Caco-2 (cell line): ENCODE measurements at places on chromosomes 11 and 22. TPM values are rescaled to one million over a fixed set of nuclear protein-coding genes. Genes with fewer than 3 reads are reported as not detected.

DNA sequence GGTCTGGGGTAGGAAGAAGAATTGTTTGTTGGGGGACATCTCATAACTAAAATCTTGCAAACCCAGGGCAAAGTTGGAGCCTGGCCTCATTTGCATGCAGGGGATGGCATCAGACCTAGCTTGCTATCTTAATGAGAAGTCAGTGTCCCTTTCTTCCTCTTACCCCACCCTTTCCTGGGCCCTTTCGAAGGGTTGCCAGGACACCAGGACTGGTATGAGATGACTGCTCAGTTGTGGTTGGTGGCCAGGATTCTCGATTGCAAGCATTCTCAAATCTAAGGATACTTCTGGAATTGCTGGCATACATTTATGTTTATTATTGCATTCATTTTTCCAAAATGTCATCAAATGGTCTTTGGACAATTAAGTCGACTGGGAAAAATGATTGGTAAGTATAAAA lies 131.0 kb downstream of the SLC1A2 start:
- no peak for DNase-seq

DNA sequence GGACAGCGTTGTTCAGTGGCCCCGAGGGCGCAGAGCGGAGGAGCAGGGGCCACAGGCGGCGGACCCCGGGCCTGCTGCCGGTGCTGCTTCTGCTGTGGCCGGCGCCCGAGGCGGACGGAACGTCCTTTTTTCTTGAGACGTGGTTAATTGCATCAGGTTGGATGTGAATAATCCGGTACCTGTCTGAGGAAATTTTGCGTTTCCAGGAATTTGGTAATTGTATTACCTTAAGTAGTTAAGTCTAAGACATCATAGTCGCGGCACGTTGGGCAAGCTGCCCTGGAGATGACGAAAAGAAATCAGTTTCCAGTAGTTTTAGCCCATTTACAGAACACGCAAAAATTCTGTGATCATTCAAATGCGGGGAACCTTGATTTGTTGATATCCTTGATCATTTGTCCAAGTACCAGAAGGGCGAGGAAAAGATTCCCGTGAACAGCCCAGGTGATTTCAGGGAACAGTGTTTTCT lies 789 bp downstream of the SPECC1L start:
- no peak for DNase-seq

DNA sequence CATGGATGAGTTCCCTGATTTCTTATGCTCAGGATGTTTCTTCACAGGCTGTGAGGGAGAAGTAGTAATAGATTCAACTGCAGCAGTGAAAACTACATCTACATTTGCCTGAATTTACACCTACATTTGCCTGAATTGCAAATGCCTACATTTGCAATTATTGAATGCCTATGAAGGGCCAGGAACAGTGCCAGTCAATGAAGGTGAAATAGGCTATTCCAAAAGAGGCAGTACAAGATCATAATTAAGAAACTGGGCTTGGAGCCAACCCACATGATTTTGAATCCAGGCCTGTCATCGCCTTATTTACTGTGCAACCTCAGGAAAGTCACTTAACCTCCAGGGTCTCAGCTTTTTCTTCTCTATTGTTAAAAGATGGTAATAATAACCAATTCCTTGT lies 1353.3 kb downstream of the FAM181B start:
- DNase-seq, result no peak

The SCGB1D2 gene
- not detected in 2 replicates for total RNA-seq

The TUBA8 gene
- 0.56 and 0.73 TPM in 2 replicates for total RNA-seq

The RFPL2 gene
- not detected in 2 replicates for total RNA-seq

The RAB39A gene
- 0.16 TPM in 1 of 2 replicates, not detected in the other for total RNA-seq
